ENCODE measurements at places on chromosomes 12 and 14.

DNA sequence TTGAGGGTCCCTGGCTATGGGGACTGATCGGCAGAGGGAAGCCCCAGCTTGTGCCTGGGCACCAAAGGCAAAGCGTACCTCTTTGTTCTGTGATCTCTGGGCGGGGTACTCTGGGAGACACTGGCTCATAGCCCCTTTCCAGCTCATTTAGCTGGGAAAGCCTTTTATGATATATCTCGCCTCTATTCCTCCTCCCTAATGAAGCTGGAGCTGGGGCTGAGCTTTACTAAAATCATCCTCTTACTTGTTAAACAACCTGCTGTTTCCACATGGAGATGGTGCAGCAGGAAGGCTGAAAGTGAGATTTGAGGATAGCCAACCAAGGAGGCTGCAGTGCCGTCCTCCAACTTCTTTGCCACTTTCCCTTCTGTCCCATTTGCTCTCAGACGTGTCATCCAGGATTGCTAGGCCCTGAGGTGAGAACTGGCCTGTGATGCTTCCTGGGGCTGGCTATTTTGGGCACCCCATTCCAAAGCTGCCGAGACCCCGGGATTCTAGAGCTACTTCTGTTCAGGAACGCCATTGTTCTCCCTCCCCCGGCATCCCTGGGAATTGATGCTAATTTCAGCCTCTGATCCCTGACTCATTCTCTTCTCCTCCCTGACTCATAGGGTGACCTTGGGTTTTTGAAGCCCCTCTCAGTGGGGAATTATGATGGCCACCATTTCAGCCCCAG lies 16.0 kb downstream of the PDE1B start:
- DNase-seq = no peak

GRCh38 chr12:12366701-12367481 lies 10.0 kb downstream of the BORCS5 start:
- no peak for DNase-seq

DNA sequence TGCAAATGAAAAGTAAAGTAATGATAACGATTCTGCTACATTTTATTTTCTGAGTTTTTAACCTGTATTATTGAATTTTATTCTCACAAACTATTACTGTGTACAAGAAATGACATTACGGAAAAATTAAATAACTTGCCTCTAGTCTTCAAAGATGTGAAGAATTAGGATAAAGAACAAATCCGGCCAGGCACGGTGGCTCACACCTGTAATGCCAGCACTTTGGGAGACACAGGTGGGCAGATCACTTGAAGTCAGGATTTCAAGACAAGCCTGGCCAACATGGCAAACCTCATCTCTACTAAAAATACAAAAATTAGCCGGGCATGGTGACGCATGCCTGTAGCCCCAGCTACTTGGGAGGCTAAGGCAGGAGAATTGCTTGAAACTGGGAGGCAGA lies 1584.4 kb upstream of the SEL1L start:
- no peak for DNase-seq

GRCh38 chr12:76197283-76197682 lies 112.8 kb upstream of the NAP1L1 start:
- no peak for DNase-seq

- DNase-seq = no peak
Observed at GRCh38 chr14:90449411-90449810, 52.6 kb downstream of the CALM1 start.

- DNase-seq = no peak
Observed at GRCh38 chr14:101115652-101116051, 212.1 kb upstream of the RTL1 start.

GRCh38 chr12:116157845-116158267 lies 119.6 kb downstream of the MED13L start:
- no peak for DNase-seq

DNA sequence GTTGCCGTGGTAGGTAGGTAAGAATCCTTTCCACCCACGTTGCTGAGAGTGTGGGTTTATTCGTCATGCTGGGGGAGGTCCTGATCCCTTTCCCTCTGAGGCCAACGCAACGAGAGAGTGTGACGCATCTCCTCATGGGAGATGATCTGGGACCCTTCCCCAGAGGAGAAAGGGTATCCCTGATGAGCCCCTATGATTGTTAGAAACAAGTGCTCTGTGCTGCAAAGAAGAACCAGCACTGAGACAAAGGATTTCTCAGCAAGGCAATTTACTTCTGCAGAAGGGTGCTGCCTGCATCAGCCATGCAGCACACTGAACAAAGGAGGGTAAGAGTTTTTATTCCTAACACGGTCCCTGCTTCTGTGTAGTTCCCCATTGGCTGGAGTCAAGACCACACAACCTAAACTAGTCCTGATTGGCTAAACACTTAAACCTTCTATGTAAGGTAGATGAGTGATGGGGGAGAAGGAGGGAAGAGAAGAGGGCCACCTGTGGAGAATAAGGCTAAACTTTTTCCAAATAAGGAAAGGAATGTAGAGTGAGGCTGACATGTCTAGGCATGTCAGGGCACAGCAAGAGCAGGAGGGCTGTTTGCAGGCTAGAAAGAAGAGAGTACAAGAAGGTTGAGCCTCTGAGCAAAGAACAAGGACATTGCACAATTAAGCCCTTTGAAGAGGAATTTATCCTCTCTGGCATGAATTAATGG lies 21.3 kb downstream of the CLEC2A start:
- DNase-seq = no peak

GRCh38 chr14:100067971-100068959 lies 3.0 kb downstream of the EVL start:
- peak; percentile 93 for DNase-seq

GRCh38 chr12:1443421-1444141 lies 150.8 kb downstream of the FBXL14 start:
- no peak for DNase-seq

- no peak for DNase-seq
Observed at GRCh38 chr14:74604911-74605310, 7.1 kb downstream of the LTBP2 start.

GRCh38 chr14:74965486-74966153 lies 10.2 kb upstream of the PGF start:
- DNase-seq = no peak

- DNase-seq = no peak
Observed at GRCh38 chr12:55061024-55061423, 41.2 kb downstream of the NEUROD4 start.

GRCh38 chr12:110750784-110751461 lies 8.2 kb upstream of the PPP1CC start:
- DNase-seq = no peak

DNA sequence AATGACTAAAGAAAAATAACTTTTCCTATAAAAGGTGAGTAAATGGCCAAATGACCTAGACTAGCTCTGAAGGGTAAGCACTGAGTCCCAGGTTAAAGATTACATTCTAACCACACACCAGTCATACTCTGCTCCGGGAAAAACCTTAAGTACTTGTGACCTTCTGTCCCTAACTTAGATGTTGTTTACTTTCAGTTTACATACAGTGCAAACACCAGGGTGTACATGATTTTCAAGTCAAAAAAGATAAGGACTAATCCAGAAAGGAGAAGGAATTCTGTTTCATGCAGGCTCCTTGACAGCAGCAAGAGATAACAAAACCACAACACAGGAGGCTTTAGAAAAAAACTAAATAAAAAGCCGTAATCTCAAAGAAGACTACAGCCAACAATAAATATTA lies 174.2 kb downstream of the PPM1H start:
- no peak for DNase-seq

DNA sequence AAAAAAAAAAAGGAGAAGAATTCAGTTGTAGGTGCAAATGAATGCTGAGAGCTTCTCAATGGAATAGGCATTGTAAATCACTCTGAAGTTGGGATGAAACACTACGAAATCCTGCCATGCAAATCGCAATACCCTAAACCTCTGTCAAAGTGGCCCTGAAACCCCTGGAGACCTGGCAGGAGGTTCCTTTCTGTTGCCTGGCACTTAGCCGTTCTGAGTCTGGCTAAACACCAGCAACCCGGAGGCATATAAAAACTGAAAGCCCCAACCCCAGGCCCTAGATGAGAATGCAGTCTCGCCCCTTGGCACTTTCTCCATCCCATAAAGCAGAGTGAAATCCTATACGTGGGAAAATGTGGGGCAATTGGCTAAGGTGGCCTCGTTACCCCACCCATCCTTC lies 151.5 kb upstream of the PARP11 start:
- no peak for DNase-seq

DNA sequence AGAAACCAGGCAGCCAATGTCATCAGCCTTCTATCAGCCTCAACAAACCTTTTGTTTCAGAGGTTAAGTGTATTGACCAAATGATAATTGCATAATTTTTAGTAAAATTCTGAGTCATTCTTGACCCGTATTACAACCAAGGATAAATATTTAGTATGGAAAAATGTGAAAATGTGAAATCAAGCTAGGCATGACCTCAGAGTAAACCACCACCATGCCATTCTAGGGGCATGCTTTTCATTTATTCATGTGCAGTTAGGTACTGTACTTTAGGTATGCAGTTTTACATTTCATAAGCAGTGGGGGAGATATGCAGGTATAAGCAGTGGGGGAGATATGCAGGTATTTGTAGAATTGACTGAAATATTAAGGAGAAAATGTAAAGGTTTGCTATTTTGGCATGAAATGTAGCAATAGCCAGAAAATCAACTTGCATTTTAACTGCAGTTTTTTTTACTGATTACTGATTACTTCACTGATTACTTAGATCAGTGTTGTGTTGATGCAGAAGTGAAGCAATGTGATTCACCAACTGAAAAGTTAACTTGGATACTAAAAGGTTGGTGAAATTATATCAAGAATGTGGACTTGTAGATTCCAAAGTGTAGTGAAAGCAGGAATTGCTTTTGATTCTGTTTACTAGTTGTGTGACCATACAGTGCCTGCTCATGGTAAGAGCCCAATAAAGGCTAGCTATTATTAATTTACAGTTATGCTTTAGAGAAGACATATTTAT lies 184.2 kb downstream of the ESR2 start:
- no peak for DNase-seq

DNA sequence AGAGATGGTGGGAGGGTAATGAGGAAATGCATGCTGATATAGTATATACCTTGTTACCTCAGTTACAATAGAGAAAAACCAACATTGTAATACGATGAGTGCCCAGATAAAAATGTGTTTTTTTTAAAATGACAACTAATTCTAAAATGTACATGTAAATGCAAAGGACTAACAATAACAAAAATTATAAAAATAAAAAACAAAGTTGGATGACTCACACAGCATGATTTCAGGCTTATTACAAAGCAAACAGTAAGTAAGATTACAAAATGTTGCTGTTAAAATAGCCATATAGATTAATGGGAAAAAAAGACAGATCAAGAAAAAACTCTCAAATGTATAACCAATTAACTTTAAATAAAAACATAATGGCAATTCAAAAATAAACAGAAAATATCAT lies 1099.4 kb downstream of the FSCB start:
- DNase-seq = no peak

DNA sequence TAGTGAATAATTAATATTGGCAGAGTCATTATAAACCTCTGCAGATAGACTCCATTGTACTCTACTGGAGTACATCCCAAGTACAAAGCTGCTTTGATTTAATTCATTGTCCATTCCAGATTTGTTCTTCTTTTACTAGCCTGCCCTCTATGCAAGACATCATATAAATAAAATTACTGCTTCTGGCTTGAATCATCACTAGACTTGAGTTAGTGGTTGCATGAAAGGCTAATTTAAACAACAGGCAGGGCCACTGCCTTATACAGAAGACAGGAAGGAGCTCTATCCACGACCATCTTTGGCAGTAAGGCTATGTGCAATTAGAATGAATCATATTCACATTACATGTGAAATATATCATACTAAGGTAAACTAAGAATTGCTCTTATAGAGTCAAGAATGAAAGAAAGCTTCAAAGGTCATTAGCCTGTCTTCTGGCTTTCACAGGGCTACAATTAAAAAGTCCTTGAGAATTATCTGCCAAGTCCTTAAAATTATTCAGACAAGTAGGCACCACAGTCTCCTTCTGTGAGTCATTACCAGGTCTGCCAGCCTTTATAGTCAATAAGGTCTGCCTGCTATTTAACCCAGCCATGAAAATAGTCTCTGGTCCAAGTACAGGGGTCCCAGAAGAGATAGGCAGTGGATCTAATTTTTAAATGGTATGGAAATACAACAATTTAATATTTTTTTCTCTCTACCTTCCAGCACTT lies 631.8 kb downstream of the TMTC2 start:
- DNase-seq = no peak

DNA sequence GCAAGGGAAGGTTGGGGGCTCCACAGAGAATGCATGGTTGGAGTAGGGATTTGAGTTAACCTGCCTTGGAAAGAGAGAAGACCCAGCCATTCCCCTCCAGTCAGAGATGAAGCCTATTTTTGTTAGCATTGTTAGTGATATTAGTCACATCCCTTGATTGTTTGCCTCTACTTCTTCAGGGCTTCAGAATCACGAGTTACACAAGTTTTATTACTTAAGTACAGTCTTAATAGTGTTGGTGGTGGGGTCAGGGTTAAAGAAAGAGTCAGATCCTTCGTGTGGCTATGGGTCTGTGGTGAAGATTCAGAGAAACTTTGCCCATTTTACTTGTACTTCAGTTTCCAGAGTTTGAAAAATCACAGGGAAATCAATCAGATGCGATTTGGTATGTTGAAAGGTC lies 363.1 kb downstream of the LRIG3 start:
- no peak for DNase-seq

DNA sequence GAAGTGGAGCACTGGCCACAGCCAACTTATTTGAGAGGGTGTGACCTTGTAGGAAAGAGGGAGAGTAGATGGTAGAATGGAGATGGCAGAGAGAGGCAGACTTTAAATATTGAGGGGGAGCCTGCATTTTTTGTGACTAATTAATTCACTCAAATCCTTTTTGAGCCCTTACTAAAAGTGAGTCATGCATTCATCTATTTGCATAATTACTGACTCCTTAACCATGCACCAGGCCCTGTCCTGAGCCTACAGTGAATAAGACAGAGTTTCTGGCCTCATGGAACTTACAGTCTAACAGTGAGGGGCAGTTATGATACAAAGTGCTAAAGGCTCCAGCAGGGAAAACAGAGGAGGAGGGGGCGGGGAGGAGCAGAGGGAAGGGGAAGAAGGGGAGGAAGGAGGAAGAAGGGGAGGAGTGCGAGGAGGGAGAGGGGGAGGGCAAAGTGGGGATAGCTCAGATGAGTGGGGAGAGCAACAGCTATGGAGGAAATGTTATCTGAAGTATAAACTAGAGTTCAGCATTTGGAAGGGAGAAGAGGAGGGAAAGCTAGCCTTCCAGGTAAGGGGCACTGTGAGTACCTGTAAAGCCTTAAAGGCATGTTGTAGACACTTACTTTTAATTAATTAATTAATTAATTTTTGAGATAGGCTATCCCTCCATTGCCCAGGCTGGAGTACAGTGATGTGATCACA lies 7.5 kb upstream of the CTDSP2 start:
- no peak for DNase-seq

GRCh38 chr12:98572010-98572409 lies 21.5 kb upstream of the SLC25A3 start:
- no peak for DNase-seq

DNA sequence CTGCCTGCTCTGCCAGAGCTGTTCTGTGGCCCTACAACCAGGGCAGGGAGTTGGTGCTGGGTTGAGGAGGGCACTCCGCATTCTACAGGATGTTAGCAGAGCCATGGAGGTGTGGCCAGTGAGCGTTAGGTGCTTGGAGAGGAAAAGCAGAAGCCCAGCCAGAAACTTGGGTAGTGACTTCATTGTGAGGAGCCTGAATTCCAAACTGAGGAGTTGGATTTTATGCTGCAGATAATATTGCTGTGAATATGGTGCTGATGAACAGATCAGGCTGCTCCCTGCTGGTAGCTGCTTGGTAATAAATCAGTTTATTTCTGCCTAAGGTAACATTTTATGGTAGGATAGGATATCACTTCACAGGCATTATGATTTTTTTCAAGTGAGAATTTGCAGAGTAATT lies 7.1 kb upstream of the CCDC175 start:
- DNase-seq = no peak

Data from stimulated activated CD4-positive, alpha-beta T cell treated with anti-CD3 and anti-CD28 coated beads, Interleukin-1b, Interleukin-23, amount 100 ng/mL, for 48 hours (primary cell).